ENCODE measurements at places on chromosomes 7 and 10. TPM values are rescaled to one million over a fixed set of nuclear protein-coding genes. Genes with fewer than 3 reads are reported as not detected.

- DNase-seq = no peak
Observed at GRCh38 chr10:33938001-33938400, 603.5 kb upstream of the NRP1 start.

The ATRNL1 gene
- total RNA-seq = 0.69 TPM

DNA sequence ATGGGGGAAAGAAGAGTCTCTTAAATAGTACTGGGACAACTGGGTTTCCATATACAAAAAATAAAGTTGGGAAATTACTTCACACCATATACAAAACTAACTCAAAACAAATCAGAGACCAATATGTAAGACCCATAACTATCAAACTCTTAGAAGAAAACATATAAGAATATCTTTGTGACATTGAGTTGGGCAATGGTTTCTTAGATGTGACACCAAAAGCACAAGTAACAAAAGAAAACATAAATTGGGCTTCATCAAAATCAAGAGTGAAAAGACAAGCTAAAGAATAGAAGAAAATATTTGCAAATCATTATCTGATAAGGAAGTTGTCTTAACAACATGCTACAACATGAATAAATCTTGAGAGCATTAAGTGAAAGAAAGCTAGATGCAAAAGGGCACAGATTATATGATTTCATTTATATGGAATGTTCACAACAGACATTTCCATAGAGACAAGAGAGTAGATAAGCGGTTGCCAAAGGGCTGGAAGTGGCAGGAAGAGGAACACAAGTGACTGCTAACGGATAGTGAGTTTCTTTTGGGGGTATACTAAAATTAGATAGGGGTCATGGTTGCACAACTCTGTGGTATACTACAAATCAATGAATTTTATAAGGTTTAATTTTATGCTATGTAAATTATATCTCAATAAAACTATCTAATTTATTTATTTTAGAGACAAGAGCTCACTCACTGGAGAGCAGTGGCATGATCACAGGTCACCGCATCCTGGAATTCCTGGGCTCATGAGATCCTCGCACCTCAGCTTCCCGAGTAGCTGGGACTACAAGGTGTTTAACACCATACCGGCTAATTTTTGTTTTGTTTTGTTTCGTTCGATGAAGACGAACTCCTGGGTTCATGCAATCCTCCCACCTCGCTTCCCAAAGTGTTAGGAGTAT lies 35.4 kb downstream of the JMJD1C start:
- DNase-seq = no peak

- no peak for DNase-seq
Observed at GRCh38 chr10:21110358-21110757, 213.2 kb upstream of the NEBL start.

GRCh38 chr10:84837877-84838276 lies 509.5 kb downstream of the CCSER2 start:
- peak; percentile 63 for DNase-seq

DNA sequence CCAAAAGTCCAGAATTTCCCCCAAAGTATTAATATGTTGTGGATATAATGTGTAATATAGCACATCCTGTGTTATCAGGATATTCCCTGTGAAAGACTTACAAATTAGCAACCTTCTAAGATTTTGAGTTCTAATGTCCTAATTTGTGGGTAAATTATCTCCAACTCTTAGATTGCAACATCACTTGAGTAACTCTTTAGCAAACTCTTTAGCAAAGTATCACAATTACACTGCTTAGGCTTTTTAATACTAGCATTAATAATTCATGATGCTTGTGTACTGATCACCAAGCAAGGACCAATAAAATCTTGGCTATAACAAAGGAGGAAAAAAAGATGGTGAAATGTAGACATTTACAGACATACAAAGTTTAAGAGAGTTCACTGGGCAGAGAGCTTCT lies 27.7 kb downstream of the HIP1 start:
- DNase-seq = no peak

DNA sequence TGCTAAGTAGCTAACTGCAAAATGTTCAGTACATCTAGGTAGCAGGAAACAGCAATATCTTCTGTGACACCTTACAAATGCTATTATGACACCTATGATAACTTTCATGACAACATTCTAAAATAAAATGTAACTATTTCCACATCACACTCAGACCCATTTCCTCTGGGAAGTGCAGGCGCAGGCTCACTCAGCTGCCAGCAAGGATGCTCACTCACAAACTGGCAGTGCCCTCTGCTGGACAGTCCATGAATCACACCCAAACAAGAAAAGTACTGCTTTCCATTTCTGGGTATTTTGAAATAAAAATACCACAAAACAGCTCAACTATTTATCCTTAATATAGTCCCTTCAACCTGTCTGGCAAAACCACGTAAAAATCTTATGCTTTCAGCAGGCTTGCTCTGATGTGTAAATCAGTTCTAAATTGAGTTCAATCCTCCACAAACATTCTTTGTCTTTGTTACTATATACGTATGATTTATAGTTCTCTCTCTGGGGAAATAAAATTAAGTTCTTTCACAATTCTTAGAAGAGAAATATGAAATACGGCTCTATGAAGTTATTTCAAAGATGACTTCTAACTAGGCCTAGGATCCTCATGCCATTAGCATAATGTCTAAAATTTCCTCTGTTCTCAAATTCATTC lies 176.6 kb downstream of the PARD3 start:
- peak; percentile 74 for DNase-seq

The LRGUK gene
- total RNA-seq = 0.22 TPM

- no peak for DNase-seq
Observed at GRCh38 chr7:70594170-70594569, 537.8 kb upstream of the GALNT17 start.

All from heart right ventricle (tissue), 16 donors.